Stimulated activated effector memory CD8-positive, alpha-beta T cell treated with anti-CD3 and anti-CD28 coated beads, Interleukin-12 subunit alpha, Interleukin-12 subunit beta, amount 100 ng/mL, for 72 hours (primary cell): ENCODE measurements at places on chromosomes 3 and 15.

DNA sequence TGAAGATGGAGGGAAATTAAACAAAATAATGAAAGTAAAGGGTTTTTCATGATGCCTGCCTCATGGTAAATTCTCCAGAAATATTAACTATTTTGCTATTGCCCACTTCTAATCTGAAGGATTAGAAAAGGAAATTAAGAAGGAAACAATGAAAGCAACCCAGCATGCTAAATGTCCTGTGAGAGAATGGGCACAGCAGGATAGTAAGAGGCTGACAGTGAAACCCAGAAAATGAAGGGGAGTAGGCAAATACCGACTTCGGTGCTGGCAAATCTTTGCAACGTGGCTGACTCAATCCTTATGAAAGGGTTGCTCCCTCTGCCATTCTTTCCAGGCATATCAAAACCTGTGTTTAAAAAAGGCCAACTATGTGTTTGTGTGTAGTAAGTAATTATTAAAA is 147.5 kb upstream of the SYNPR start:
- no peak for DNase-seq

DNA sequence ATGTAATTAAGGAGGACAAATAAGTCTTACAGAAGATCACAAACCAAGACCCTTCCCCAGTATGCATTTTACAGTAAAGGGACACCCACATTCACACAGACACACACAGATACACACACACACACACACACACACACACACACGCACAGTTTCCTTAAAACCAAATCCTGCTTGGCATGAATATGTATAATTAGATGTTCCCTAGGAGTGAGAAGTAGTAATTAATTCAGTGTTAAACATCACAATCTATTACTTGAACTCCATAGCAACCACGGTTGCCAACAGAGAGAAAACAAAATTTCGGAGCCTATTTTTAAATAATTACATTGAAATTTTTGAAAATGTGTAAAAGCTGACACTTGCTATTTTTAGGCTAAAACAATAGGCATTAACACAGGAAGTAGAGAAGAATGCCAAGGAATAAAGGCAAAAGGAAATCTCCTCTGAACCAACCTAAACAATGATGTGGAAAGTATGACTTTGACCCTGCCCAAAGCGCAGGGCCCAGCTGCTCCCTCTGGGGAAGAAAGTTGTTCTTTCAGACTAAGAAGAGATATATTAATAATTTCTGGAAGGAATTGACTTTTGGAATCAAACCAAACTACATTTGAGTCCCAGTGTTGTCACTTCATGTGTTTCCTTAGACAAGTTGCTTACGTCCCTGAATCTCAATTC is 215.3 kb downstream of the CPNE4 start:
- no peak for DNase-seq

- no peak for DNase-seq
Measured at GRCh38 chr3:175477651-175478224, 618.6 kb downstream of the NAALADL2 start.

DNA sequence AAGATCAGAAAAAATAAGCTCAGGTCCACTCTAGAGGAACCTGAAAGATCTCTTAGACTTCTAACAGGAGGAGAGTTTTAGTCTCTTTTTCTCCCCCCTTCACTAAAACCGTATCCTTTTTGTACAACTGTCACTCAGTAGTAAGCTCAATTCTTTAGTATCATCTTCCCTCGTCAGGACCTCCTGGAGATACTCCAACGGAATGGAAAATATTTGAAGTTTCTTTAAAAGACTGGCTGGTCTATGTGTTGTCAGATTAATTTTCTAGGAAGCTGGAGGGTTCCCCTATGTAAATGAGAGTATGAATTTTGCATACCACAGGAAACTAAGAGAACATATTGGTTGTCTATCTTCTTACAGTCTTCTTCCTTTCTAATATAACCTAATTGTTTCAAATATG is 747.7 kb upstream of the CBLB start:
- DNase-seq: no peak

DNA sequence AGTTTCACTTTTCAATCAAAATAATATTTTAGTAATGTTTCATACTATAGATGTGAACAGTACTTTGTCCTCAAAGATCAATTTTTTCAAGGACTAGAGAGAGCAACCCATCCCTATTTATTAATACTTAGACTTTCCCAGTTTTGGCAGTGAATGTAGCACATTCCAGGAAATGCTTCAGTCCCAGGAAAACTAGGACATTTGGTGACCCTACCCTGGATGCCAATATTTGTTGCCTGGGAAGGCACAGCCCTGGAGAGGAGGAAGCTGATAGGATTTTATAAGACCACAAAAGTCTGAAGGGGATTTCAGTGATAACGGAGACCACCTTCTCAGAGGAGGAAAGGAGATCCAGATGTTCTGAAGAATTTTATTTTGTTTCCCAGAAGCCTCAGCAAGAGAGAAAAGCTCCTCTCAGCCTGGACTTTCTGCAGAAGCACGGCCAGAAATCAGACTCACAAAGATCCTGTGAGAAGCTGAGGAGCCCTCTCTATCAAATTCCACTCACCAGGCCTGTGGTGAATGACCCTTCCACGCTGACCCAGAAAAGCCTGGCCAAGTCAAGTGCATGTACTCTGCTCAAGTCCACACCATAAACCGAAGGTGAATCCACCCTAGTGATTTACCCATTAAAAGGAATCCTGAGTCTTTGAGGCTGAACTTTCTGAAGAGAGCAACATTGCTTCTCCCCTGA is 87.7 kb upstream of the ABHD17C start:
- no peak for DNase-seq

DNA sequence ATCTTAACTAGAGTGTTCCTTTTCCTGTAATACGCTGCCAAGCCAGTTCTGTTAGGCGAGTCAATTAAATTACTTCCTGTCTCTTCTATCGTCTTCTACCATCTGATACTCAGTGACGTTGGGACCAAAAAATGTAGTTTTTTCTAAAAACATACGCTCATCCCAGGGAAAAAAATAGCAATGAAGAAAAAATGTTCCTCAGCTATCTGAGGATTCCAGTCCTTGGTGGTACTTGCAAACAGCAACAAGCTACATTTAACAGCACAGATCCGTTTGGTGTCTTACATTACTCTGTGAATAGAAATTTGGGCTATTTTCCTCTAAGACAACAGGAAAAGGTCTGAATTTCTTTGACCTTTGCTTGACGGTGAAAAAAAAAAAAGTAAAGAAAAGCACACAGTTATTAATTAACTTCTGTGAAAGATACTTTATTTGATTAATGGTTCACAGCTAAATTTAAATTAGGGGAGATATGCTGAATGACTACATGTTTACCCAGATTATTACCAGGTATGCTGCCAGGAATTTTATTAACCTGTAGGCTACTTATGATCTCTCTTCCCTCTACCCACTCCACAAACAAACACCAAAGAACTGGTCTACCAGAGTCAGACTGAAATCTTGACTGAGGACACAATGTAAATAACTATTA is 254.4 kb upstream of the ZPLD1 start:
- no peak for DNase-seq

GRCh38 chr15:80898040-80898439 is 91.6 kb downstream of the MESD start:
- no peak for DNase-seq

- DNase-seq: no peak
Measured at GRCh38 chr3:108298056-108298455, 1.7 kb downstream of the HHLA2 start.

GRCh38 chr3:123961508-123961856 is 453 bp upstream of the CCDC14 start:
- DNase-seq: no peak

DNA sequence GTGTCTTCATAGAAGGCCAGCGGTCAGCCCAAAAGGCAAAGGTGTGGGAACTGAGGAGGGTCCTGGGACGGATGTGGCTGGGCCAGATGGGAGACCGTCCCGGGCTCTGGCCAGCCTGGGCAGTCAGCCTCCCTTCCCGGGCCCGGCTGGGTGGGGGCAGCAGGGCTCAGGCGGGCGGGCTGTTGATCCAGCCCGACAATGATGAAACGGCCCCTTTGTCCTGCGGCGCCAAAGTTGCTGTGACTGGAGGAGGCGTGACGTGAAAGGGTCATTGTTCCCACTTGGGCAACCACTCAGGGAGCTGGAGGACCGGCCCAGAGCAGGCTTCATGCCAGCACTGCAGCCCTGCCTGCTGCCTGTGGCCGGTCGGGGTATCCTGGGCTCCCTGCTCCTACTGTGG is 16.5 kb downstream of the DUSP7 start:
- no peak for DNase-seq

DNA sequence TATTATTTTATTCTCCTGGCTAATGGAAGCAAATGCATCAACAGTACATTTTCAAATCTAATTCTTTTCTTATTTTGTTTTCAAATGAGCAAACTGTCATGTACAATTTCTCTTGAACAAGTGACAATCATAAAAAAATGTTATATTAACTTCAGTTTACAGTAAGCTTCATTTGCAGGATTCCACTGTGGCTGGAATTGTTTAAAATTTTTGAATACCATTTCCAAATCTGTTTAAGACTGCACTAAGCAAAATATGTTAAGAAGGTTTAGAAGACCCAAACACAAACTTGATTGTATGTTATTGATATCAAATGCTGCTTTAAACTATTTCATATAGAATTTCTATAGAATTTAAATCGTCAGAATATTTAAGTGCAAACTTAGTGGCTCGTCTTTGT is 92.8 kb downstream of the ZNF280D start:
- no peak for DNase-seq

DNA sequence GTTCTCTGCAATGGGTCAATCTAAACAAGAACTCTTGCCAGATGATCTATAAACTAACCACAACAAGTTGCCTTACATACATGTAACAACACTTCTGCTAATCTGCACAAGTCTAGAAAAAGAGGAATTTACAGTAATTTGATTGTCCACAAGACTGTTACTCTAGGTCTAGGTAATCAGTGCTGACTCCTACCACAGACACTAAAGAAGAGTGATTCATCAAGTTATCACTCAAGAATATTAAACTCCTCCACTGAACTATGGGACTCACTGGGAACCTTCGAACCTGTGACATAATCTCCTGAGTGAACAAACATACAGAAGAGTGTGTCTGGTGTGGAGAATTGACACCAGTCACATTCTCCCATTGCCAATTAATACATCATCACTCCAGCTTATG is 138.3 kb downstream of the ANXA2 start:
- DNase-seq: no peak
